Thoracic aorta (tissue), 2 donors: ENCODE measurements at places on chromosomes 7 and 10.

- DNase-seq: no peak
Observed at GRCh38 chr7:41910940-41911600, 208.2 kb upstream of the INHBA start.

DNA sequence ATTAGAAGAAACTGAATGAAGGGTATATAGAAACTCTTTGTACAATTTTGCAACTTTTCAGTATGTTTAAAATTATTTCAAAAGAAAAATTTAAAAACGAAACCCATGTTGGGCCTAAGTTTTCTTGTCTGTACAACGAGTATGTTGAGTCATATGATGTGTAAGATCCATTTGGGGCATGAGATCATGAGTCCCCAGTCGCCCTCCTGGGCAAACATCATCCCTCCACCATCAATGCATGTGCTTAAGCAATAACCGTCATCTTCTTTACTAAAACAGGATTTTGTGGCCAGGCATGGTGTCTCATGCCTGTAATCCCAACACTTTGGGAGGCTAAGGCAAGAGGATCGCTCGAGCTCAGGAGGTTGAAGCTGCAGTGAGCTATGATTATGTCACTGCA lies 54.2 kb upstream of the CDCA7L start:
- DNase-seq: no peak

GRCh38 chr7:82044497-82045080 lies 274.7 kb upstream of the HGF start:
- no peak for DNase-seq

DNA sequence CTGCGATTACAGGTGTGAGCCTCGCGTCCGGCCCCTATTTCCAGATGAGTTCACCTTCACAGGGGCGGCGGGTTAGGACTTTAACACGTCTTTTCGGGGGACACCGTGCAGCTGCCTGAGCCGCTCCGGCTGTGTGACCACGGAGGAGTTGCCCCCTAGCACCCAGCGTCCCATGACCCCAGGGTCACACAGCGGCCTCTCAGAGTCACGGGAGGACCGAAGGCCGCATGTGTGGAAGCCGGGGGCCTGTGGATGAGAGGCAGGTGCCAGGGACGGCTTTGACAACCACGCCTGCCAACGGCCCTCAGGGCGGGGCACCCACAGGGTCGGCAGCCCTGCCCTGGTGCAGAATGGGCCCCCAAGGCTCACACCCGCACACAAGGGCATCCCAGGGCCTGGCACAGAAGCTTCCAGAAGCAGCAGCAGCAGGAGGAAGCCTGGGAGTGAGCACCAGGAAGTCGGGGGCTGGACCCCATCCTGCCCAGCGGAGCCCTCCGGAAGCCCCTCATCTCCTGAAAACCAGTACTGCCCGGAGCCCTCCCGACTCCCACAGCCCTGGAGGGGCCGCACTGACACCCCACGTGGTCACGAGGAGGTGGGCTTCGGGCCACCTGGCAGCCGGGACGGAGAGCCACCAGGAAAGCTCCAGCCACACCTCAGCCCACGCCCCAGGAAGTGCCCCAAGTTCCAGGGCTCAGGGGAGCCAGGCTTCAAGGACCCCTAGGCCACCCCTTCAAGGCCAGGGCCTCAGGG lies 32.7 kb downstream of the ADAP1 start:
- DNase-seq: no peak

DNA sequence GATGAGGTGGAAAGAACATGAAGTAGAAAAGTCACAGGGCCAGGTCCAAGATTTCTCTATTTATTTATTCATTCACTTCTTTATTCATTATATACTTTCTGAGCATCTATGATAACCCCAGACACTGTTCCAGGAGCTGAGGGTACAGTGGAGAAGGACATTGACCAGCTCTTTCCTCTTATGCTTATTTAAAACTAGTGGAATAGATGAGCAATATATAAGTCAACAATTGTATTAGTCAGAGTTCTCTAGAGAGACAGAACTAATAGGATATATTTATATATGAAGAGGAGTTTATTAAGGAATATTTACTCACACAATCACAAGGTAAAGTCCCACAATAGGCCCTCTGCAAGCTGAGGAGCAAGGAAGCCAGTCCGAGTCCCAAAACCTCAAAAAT lies 15.0 kb upstream of the GPR37 start:
- DNase-seq: no peak

GRCh38 chr7:140479739-140480084 lies 407 bp upstream of the MKRN1 start:
- no peak for DNase-seq

GRCh38 chr10:119120413-119120867 lies 16.5 kb downstream of the DENND10 start:
- no peak for DNase-seq

DNA sequence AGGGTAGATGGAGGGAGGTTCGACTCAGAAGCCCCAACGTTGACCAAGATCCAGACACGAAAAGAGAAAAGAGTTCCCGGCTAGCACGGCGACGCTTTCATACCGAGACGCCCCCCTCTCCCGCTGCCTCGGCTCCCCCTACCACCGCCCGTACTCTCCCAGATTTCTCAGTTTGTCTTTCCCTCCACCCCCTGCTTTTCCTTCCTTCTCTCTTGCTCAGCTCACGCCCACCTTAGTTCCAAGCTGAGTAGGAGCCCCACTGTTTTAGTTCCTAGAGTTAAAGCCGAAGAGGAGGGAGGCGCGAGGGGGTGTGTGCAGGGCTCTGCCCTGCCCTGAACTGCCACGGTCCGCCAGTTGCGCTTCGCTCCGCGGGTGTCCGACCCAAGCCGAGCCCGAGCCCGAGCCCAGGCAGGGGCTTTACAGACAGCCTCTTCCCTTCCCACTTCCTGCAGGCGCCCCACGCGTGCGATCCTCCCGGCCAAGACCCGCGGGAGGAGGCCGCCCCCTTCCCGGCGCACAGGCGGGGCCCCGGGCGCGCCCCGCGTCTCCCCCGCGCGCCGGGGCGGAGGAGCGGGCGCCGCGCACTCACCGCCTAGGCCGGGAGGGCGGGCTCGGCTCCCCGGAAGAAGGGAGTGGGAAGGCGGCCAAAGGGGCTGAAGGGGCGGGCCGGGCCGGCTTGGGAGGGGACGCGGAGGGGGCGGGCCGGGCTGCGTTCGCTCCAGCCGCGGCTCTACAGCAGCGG lies at the start of gene EPHB6:
Gene EPHB6, plus strand, starts transcription at position 705 of the 742 bp plus-strand sequence. CDS start 8,152 bp downstream, outside the sequence.
- DNase-seq: no peak

DNA sequence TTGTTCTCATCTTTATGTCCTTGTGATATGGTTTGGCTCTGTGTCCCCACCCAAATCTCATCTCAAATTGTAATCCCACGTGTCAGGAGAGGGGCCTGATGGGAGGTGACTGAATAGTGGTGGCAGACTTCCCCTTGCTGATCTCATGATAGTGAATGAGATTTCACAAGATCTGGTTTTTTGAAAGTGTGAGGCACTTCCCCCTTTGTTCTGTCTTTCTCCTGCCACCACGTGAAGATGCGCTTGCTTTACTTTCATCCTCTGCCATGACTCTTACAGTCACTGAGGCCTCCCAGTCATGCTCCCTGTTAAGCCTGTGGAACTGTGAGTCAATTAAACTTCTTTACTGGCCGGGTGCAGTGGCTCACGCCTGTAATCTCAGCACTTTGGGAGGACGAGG lies 161.0 kb downstream of the HERPUD2 start:
- no peak for DNase-seq

GRCh38 chr10:8063935-8064334 lies 9.4 kb downstream of the GATA3 start:
- DNase-seq: no peak

- DNase-seq: no peak
Observed at GRCh38 chr10:3975016-3975415, 190.0 kb upstream of the KLF6 start.

DNA sequence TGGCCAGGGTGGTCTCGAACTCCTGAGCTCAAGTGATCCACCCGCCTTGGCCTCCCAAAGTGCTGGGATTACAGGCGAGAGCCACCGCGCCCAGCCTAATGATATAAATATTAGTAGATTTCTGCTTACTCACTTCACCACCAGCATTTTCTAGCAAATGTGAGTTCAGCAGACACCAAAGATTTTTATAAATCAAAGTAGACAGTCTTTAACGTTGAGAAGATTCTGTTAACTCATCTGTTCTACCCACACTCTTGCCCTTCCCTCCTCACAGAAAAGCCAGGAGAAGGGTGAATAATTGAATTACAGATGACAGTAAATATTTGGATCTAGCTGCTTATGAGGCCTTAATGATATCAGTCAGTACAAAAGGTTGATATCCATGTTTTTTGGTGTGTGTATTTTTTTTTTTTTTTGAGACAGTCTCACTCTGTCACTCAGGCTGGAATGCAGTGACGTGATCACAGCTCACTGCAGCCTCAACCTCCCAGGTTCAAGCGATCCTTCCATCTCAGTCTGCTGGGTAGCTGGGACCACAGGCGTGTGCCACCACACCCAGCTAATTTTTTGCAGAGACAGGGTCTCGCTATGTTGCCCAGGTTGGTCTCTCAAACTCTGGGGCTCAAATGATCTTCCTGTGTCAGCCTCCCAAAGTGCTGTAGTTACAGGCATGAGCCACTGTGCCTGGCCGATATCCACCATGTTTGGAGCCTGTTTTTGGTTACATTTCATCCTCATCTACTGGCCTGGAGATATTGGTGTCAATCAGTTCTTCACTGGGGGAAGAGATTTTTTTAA lies 120.5 kb downstream of the CUX1 start:
- DNase-seq: no peak

DNA sequence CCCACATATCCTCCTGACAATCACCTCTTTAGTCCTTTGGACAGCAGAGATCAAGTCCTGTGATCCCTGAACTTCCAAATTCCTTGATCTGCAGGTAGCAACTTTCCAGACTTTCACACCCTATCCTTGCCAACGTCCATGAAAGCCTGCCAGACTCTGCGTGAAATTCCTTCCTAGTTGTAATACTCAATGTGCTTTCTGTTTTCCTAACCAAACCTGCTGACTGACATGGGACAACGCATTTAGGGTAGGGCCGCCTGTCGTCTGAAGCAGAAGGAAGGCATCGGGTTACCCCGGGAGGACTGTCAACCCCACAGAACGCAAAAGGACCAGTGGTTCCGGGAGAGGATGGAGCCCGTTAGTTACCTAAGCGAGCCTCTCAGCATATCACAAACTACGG lies 23.9 kb downstream of the ITGA8 start:
- DNase-seq: no peak

DNA sequence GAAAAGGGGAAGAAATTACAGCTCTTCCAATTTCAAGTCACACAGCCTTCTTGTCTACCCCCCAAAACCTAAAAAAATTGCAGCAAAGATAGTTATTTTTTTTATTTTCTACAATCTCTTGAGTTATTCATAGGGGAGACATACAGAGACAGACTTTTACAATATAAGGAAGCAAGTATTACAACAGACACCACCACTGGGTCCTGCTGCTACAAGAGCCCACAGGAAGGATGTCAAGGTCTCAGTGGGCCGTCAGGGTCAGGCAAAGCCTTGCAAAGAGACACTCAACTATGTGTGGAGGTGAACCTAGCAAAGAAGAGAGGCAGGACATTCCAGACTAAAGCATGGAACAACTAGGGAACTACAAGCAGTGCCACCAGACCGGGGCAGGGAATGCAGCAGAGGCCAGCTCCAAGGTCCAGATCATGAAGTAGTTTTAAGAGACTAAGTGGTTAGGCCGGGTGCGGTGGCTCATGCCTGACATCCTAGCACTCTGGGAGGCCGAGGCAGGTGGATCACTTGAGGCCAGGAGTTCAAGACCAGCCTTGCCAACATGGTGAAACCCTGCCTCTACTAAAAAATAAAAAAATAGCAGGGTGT lies 28.2 kb upstream of the ZCCHC24 start:
- DNase-seq: no peak

- DNase-seq: no peak
Observed at GRCh38 chr7:115964799-115965198, 65.8 kb downstream of the TFEC start.

GRCh38 chr7:46076527-46076926 lies 155.5 kb upstream of the IGFBP3 start:
- DNase-seq: no peak

DNA sequence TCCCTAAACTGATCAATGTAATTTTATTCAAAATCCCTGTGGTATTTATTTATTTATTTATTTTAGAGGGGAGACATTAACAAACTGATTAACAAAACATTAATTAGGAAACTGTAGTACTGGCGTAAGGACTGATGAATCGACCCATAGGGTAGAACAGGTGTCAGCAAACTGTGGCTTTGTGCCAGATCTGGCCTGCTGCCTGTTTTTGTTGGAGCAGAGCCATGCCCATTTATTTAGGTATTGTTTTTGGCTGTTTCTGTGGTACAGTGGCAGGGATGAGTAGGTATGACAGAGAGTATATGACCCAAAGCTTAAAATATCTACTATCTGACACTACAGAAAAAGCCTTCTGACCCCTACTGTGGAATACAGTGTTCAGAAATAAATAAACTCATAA lies 332.5 kb upstream of the ETV1 start:
- no peak for DNase-seq

DNA sequence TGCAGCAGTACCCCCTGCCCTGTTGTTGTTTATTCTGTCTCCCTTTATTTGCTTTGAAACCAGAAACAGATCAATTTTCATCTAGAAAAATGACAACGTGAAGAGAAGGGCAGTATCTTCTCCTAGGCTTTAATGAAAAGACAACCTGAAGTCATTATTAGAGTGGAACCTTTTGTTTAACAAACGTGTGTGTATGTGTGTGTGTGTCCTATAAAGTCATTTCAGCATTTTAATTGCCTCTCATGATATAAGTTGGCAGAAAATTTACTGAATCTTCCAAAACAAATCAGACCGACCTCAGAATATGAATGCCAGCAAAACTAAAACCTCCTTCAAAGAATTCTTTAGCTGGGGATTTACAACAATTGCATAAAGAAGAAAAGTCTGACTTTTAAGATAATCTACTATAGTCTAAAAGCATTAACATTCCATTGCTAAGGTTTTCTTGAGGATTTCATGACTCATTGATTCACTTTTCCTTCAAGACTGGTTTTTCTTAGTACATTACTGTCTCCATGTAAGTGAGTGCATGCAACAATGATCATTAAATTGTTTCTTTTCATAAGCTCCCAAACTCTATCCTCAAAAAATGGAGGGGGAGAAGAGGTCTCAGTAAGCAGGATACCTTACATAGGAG lies 3.2 kb downstream of the GLI3 start:
- DNase-seq: no peak

DNA sequence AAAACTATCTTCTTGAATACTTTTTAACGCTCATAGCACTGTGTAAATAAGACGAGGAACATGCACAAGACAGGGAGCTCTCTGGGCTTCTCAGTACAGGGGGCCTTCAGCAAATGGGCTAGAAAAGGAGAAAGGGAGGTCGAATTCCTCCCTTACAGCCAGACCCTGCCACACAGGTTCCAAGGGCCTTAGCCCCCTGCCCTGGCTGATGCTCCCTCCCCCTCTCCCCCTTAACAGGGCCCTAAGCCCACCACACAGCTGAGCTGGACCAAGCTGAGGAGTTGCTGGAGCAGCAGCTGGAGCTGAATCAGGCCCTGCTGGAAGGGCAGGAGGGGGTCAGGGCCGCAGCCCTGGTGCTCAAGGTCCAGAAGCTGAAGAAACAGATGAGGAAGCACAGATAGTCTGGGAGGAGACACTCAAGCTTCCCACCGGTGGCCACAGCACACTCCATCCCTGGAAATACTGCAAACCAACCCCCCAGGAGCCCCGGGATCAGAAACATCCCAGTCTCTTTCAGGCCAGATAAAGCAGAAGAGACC lies 153.9 kb downstream of the SNX13 start:
- DNase-seq: no peak

GRCh38 chr10:100978121-100978900 lies 9.0 kb downstream of the MRPL43 start:
- no peak for DNase-seq

- no peak for DNase-seq
Observed at GRCh38 chr10:121566755-121567154, 31.5 kb downstream of the FGFR2 start.
